ENCODE measurements at places on chromosomes 2 and 18.

- no peak for DNase-seq
Measured at GRCh38 chr2:167842047-167842446, 405.3 kb downstream of the STK39 start.

DNA sequence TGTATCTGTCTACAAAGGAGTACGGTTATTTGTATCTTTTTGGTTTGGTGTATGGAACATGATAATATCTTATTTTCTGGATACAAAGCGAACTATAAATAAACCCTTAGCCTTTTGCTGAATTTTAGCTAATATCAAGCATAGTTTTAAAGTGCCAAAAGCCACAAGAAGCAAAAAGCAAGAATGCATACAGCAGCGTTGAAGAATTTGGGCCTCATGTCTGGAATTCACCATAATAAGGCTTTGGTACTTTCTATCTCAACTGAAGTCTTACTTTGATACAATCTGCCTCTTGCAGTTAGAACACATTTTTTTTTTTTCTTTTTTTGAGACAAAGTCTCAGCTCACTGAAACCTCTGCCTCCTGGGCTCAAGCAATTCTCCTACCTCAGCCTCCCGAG lies 151.5 kb downstream of the ERBB4 start:
- DNase-seq: no peak

- no peak for DNase-seq
Measured at GRCh38 chr2:237669283-237669627, 41.9 kb downstream of the LRRFIP1 start.

- DNase-seq: no peak
Measured at GRCh38 chr2:32614084-32614483, 13.8 kb upstream of the TTC27 start.

GRCh38 chr2:31785876-31786275 lies 205.1 kb upstream of the SRD5A2 start:
- no peak for DNase-seq

- DNase-seq: no peak
Measured at GRCh38 chr18:27785815-27786471, 391.0 kb downstream of the CDH2 start.

DNA sequence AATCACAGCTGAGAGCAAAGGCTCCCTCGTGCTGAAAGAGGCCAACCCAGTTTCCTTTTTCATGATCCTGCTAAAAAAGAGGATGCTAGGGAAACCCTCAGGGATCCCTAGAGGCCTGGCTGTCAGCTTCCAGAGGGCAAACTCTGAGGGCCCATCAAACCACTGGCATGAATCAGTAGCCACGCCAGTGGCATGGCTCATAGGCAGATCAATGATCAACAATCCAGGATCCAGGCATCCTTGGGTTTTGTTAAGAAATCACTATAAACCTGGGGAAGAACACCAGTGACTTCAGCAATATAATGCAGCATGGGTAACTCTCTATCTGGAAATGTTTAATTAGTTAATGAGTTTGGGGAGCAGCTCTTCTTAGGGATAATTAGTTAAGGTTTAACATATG lies 286.5 kb downstream of the C1D start:
- no peak for DNase-seq

DNA sequence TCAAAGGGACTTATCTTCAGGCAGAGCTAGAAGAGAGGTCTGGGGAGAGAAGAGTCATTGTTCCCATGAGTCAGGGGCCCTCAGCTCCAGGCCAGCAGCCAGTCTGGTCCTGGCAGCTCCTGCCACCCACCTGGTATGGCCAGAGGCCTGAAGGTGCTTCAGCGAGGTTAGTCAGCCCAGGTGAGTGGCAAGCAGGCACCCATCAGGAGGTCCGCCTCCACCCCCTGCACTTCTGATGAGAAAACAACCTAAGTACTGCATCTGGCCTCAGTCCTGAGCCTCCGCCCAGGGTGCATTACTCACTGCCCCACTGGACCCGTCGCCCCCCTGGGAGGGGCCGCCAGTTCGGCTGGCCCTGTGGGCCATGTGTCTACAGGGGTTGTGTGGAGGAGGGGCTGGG lies 130.2 kb downstream of the INHBB start:
- no peak for DNase-seq

DNA sequence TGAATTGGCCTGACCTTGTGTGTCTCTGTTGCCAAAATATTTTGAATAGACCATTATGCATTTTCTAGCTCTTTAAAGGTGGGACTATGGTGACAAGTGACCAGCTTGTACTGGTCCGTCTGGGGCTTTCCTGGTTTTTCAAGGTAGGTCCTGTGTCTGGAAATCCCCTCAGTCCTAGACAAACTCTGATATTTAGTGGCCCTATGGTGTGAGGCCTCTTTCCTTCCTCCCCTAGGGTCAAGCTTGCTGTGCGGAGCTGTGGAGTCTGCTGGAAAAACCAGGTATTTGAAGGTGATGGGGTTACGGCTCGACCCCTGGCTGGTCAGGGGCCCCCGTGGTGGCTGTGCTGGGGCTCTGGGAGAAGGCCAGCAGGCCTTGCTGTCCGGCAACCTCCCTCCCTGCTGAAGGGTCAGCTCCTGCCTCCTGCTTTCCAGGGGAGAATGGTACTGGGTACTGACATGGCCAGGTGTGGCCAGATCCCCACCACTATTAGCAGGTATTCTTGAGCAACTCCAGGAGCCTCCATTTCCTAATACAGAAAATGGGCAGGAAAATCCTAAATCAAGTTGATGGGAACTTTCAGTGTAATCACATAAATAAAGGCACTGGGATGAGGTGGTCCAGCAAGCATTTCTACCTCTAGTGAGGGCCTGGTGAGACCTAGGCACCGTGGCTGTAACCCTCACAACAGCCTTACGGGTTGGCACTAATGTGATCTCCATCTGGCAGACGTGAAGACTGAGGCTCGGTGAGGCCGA lies 86.2 kb upstream of the HS6ST1 start:
- DNase-seq: no peak

GRCh38 chr2:209431701-209432100 lies 7.9 kb downstream of the MAP2 start:
- no peak for DNase-seq

DNA sequence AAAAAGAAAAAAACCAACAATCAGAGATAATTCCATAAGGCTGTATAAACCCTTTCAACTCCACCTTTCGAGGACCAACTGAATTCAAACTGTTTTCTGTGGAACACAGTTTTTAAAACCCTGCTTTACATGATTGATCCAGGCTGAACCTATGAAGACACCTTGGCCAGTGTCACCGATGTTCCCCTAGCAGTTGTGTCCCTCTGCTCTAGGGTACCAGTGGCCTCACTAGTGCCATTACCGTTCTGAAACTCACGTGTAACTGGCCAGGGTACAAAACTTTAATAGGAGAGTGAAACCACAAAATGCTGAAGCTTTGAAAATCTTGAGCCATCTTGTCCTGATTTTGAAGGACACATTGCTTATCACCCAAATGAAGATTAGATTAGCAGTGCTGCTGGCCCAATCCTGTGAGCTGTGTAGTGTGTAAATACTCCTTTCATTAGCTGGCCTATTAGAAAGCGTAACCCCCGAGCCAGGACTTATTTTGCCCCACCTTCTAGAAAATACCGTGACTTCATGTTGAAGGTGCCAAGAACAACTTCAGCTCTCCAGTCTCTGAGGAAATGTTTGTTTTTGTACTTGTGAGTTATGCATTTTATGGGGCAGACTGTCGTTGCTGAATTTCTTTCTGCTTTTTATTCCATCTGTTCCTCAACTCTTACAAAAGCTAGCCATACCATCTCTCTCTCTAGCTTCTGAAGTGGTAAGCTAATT lies 147.8 kb upstream of the MAP3K20 start:
- no peak for DNase-seq

DNA sequence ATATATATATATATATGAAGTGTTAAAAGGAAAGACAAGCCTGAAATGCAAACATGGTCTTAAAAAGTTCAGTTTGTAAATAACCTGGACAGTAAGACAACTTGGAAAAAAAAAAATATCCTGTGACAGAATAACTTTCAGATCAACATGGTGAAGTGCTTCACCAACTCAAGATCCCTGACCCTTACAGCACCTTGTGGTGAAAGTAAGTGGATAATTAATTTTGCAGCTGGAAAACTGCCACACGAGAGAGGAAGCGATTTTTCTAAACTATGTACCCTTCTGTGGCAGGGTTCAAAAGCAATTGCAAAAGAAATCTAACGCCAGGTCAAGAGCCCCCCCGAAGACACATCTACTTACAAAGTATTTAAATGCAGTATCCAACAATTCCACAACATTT lies 95.8 kb downstream of the PAX3 start:
- DNase-seq: no peak

Data from stimulated activated CD8-positive, alpha-beta memory T cell treated with anti-CD3 and anti-CD28 coated beads, Interleukin-4, amount 100 ng/mL, for 1 hour (primary cell).